GF-D8 (cell line): ENCODE measurements at places on chromosomes 5 and 9.

- DNase-seq, result no peak
Observed at GRCh38 chr9:27118916-27119315, 9.9 kb downstream of the TEK start.

DNA sequence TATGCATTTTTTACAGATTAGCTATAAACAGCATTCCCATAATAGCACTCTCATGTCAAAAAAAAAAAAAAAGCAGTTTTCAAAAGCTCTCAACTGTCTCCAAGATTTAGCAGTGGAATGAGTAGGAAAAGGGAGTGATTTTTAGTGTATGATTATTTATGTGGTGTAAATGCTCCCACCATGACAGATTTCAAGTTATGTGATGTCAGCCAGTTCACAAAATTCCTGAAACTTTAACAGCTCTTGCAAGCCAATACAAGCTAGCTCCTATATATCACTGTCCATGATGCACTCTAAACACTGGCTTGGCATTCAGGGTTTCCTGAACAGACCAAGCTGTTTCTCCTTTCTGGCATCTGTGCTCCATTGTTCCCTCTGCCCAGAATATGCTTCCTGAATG is 7.9 kb upstream of the ANKDD1B start:
- no peak for DNase-seq

GRCh38 chr5:65925044-65925600 is 1.3 kb upstream of the ERBIN start:
- DNase-seq, result peak; percentile 69

DNA sequence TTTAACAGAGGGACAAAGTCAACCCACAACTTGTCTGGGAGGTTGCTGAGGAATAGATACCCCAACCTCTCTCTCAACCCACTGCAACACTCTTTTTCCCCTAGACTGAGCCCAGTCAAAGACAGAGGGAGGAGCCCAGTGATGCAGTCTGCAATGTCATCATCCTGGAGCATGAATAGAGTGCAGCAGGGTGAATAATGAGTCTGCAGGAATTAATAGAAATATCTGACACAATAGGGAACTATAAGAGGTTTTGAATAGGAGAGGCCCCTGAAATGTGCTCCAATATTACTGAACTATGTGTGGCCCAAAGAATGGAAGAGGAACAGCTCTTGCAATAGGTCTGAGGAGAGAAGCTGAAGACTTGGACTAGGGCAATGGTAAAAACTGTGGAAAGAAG is 59.1 kb downstream of the PDCD1LG2 start:
- no peak for DNase-seq

DNA sequence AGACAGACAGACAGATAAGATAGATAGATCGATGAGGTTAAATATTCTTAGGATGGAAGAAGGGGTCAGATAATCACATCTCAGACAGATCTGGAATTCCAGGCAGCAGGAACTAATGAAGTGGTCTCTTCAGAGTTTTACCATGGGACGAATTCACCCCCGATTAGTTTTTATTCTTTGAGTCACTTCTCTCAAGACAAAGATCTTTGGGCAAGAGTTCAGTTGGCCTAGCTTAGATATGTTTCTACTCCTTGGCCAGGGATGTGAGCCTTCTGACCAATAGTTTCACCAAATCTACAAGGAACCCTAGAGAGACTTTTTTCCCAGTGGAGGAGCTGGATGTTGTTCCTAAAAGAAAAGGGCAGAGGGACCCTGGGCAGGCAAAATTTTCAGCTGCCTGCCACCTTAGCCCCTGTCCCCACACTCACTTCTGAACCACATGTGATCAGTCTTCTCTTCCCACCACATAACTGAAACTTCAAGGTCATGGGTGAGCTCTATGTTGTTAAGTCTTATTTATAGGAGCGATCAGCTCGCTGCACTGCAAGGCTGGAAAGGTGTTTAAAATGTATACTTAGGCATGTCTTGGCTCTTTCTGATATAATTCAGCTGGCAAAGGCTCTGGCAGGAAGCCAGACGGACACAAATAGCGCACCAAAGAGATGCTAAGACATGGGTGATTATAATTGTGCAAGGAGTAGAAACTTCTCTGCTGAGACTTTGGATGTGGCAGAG is 132.9 kb downstream of the PALM2AKAP2 start:
- DNase-seq, result no peak

DNA sequence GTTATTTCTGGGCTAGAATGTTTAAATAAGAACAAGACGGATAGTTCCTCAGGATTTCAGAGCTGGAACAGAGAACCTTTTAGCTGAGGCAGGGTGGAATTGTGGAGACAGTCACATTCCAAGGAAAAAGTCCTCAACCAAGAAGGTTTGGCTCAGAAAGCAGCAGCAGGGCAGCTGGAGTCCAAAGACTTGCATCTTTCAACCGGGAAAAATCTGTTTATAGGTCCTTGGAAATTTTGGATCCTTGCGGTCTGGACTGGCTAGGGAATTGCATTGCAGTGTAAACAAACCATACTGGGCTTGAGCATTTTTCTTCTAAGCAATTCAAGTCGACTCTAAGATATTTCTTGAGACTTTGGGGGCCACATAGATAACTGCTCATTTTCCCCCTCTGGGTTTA is 40.8 kb upstream of the HMHB1 start:
- DNase-seq, result no peak

- DNase-seq, result peak; percentile 52
Observed at GRCh38 chr9:21252721-21253547, 13.1 kb upstream of the IFNA14 start.

DNA sequence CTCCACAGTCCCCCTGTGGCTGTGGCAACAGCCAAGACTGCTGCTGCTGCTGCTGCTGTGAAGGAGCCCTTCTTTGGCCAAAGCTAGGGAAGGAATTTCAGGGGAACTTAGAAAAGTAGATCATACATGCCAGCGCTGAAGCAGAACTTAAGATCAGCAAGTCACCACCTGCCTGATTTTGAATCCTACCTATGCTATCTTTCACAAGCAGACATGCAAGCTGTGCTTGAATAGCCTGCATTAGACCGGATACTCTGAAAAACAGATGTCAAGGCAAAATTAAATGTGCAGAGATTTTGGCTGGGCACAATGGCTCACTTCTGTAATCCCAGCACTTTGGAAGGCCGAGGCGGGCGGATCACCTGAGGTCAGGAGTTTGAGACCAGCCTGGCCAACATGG is 99.3 kb upstream of the ZNF366 start:
- no peak for DNase-seq

GRCh38 chr9:116059466-116059865 is 94.1 kb upstream of the PAPPA start:
- DNase-seq, result no peak

GRCh38 chr5:115486728-115487127 is 57.8 kb downstream of the FEM1C start:
- DNase-seq, result no peak

GRCh38 chr5:55220433-55221185 is 6.5 kb downstream of the MCIDAS start:
- no peak for DNase-seq

- DNase-seq, result no peak
Observed at GRCh38 chr9:126709241-126709640, 95.5 kb downstream of the LMX1B start.

- no peak for DNase-seq
Observed at GRCh38 chr5:116436674-116437350, 137.8 kb downstream of the SEMA6A start.

DNA sequence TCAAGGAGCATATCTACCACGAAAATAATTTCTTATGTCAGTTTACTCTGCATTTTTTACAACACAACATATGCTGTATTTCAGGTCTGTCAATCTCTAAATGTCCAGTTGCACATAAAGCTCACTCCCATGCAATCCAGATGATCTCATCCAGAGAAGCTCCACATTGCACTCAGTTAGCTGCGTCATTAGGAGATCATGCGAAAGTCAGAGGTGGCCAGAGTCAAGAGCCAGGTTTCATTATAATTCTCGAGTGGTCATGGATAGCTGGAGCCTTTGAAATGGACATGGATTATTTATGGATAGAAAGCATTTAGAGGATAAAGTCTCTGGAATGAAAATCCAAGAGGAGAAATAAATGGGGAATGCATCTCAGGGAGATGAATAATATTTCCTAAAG is 232.3 kb downstream of the GAS1 start:
- DNase-seq, result no peak

DNA sequence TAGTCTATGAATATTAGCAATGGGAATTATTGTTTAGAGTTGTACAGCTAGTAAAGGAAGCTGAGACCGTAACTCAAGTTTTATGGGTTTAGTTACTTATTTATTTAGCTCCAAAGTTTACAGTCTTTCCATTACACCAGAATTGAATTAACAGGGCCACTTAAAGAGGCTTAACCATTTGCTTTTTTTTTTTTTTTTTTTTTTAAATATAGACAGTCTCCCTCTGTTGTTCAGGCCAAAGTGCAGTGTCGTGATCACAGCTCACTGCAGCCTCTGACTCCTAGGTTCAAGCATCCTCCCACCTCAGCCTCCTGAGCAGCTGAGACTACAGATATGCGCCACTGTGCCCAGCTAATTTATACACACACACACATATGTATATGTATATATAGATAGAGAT is 1.4 kb upstream of the TTC1 start:
- no peak for DNase-seq

DNA sequence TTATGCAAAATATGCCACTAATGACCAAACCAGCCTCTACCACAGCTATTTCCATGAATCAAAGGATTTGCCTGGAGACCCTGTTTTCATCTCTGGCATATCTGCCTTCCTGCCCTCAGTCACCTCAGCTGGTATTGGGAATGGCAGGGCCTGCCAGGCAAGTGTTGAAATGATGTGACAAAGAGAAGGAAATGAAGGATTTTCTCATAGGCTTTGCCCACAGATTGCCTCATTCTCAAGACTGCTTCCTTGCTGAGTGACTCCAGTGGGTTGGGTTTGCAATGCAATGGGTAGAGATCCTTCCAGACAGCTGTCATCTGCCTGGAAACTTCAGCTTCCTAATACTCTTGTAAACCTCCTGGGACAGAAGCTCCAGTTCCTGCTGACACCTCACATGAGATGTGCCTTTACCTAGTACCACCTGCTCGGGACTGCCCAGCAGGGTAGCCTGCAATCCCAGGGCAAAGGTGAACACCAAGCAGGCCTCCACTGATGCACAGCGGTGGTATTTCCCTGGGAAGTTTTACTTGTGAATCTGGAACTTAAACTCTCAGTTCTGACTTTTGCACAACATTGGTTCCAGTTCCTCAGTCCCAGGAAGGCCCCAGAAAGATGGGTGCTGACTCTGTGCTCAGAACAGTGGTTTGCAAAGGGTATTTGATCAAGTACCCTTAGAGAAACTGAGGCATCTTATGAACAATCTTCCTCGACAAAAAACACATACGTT is 64.8 kb upstream of the SLC1A1 start:
- DNase-seq, result no peak

DNA sequence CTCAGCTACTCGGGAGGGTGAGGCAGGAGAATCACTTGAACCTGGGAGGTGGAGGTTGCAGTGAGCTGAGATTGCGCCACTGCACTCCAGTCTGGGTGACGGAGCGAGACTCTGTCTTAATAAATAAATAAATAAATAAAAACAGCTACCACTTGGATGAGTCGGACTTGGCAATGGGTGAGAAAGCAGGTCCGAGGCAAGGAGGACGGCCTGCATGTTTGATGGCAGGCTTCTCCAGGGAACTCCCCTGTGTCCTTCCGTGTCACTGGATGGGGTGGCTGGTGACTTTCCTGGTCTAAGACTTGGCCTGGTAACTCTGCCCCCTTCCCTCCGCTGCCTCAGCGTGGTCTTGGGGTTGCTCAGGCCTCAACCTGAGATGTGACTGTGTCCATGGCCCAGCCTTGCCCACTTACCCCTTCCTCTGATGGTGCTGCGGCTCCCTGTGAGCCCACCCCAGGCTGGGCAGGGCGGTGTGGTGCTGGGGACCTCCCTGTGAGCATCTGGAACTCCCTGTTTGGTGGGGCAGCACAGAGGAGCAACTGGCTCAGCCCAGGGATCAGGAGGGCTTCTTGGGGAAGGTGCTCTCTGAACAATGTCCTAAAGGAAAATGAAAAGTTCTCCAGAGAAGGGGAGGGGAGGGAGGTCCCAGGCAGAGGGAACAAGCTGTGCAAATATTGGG is 62.5 kb upstream of the PSD2 start:
- no peak for DNase-seq

GRCh38 chr5:91417219-91417618 is 34.1 kb upstream of the ARRDC3 start:
- DNase-seq, result no peak
